ENCODE measurements at places on chromosomes 6 and 20. TPM values are rescaled to one million over a fixed set of nuclear protein-coding genes. Genes with fewer than 3 reads are reported as not detected.

The FNDC1 gene
- 0.03 TPM for total RNA-seq

DNA sequence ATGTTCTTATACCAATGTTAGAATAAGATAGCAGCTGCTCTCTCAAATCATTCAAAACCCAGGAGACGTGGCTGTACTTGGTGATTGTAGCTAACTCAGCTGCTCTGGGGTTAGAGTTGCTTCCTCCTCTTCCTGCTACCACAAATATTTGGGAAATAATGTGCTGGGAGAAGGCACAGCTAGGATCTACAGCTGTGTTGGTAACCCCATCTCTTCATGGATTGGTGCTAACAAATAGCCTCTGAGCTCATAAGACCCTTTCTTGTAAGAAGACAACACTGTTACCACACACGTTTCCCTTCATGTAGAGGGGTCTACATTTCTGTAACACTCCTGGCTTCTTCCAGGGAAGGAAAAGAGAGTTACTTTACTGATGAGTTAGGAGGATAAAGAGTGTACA, 911.0 kb upstream of the CITED2 start:
- DNase-seq = no peak

DNA sequence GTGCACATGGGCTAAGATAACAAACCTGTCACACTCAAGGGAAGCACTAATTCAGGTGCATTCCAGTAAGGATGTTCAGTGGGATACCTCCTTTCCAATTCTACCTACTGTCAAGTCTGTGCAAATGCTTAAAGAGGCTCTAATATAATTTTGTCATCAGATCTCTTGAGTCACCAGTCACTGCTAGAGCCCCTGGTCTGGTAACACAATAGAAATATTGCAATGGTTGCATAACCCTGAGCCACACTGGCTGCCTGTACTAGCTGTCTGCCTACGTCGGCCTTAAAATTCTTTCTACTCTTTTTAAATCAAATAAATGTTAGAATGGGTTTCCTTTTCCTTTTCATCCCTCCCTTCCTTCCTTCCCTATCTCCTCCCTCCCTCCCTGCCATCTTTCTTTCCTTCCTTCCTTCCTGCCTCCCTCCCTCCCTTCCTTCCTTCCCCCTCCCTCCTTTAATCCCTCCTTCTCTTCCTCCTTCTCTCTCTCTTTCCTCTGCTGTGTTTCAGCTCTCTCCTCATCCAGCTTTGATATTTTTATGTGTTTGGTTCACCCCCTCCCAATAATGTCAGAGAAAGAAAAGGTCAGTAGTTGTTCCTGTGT, 28.1 kb upstream of the OLIG3 start:
- DNase-seq = no peak

The CST9 gene
- total RNA-seq = not detected

GRCh38 chr6:37170273-37171200, 585 bp downstream of the PIM1 start:
- peak; percentile 42 for DNase-seq

The ITPR3 gene
- total RNA-seq = 82.0 TPM

GRCh38 chr6:18121580-18122127, 823 bp downstream of the NHLRC1 start:
- DNase-seq = no peak

DNA sequence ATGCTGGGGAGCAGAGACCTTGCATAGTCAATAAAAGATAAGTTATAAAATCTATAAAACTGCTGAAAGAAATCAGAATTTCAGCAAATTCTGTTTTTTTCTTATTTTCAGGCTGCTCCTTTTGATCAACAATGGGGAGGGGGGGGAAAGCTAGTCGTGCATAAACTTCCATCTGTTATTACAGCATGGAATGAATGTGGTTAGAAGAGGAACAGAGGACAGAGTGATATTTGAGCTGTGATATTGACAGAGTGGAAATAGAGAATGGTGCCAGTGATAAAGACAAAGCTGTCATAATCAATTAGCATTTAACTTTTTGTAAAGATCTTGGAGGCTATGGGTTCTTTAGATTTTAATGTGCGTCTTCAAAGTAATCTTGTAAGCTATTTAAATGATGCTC, 43.4 kb upstream of the QKI start:
- DNase-seq = no peak

DNA sequence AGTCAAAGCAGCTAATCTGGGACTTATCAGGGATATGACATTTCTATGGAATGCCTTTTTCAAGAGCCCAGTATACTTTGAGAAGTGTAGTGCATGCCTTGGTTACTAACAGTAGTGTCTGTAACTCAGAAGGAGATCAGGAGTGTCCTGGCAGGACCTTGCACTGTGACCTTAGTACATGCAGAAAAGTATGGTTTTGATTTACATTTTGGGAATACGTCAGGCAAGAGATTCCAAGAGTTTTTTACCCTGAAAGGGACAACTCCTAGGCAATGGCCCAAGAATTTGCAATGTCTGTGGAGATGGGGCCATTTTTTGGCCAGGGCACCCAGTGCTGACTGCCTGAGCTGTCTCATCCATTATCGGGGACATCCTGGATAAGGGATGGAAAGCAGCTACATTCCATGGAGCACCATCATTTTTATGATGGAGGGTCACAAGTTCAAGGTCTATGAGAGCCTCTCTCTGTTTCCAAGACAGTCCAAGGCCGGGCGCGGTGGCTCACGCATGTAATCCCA, 80.2 kb downstream of the FAM50B start:
- DNase-seq = no peak

GRCh38 chr20:764255-764654, 4.0 kb downstream of the SLC52A3 start:
- no peak for DNase-seq

DNA sequence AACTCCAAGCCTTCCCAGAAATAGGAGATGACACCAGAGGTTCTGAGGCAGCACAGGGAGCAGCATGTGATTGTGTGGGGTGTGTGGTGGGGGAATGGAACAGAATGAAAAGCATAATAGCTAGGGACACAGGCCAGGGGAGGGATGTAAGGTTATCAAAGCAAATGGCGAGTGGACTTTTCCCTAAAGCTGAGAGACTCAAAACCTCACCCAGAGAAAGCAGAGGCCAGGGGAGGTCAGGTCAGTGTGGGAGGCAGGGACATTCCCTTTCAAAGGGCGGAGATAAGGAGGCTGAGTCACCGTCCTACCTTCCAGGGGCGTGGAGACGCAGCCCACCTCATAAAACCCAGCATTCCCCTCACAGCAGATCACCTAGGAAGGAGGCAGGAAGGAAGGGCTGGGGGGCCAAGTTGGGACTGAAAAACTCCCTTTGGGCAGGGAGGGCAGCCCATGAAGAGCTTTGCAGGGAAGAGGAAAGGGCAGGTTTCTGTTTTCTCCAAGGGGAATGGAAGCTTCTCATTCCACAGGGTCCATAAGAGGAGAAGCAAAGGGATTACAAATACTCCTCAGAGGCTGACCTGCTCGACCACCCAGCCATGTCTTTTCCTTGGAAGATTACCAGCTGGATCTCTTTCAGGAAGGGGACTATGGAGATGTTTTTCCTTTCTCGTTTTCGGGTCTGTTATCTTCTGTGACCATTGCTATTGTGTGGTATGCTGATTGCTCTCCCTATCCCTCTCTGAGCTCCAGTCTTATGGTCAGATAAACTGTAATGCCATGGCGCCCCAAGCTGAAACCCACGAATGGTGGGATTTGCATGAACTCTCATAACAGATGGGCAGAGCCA, 9.6 kb upstream of the LY6G5C start:
- DNase-seq = no peak

DNA sequence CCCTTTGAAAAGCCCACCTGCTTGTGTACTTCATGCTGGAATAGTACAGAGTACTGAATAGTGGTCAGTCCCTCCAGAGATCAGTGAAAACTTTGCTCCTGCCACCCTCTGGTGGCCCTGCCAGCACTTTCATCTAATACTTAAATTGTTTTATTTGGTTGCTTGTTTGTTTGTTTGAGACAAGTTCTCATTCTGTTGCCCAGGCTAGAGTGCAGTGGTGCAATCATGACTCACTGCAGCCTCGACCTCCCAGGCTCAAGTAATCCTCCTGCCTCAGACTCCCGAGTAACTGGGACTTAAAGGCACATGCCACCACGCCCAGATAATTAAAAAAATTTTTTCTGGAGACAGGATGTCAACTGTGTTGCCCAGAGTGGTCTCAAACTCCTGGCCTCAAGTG, 9.1 kb downstream of the FAM83D start:
- DNase-seq = no peak

The TGM2 gene
- total RNA-seq = 41.2 TPM

The KCNG1 gene
- 12.8 TPM for total RNA-seq

The TIAM2 gene
- total RNA-seq = 3.2 TPM

GRCh38 chr20:59827138-59828056, 106.0 kb downstream of the SYCP2 start:
- no peak for DNase-seq

- no peak for DNase-seq
Measured at GRCh38 chr20:62885896-62886708, 24.5 kb upstream of the TCFL5 start.

The CCDC167 gene
- 27.4 TPM for total RNA-seq

- no peak for DNase-seq
Measured at GRCh38 chr20:63767456-63767855, 27.9 kb downstream of the SLC2A4RG start.

Measured in foreskin keratinocyte (primary cell).